ENCODE measurements at places on chromosomes 4 and X.

DNA sequence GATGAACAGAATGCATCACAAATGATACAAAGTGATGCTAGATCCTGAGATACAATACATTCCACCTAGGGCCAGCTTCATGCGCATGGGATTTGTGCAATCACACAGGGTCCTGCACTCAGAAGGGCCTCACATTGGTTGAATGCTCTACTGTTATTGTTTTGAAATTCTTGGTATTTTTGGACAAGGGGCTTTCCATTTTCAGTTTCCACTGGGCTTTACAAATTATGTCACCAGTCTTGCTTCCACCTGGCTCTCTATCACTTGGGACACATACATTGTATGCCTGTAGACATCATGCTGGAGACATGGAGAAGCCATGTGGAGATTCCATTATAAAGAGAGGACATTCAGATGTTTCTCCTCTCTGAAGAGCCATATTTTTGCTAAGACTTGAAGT lies 155.8 kb downstream of the NAA11 start:
- no peak for DNase-seq

- DNase-seq, result no peak
Observed at GRCh38 chr4:112214390-112215264, 17.0 kb upstream of the AP1AR start.

DNA sequence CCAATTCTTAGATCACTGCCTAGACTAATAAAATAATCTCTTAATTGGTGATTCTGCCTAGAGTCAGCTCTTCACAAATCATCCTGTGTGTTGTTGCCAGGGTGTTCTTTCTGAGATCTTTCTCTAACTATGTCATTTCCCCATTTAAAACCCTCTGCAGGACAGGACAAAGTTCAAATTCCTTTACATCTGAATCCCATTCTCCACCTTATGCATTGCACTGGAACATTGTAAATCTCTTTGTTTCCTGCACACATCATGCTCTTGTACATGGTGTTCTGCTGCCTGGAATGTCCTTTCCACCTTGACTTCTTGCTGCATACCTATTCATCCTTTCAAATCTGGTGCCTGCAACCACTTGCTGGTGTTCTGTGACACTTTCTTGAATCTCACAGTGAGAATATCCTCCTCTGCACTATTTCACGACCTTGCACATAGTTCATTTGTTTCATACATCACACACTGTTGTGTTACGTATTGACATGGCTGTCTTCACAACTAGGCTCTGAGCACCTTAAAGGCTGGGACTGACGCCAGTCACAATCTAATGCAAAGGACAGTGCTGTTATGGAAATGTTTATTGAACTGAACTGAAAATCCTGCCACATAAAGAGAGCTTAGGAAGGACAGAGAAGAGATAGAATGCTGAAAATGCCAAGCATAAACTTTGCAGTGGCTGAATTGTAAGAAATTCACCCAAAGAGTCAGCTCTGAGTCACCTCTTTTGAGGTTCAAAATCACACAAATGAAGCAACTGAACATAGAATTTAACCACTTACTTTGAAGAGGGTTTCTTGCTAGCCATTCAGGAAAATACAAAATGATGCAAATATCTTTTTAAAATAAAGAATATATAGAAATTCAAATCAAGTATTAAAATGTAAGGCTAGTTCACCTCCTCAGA lies 26.4 kb upstream of the SMIM14 start:
- no peak for DNase-seq

- no peak for DNase-seq
Observed at GRCh38 chr4:148196164-148196563, 246.1 kb downstream of the NR3C2 start.

- DNase-seq, result no peak
Observed at GRCh38 chr4:31787701-31788100, 1067.5 kb downstream of the PCDH7 start.

GRCh38 chrX:119606280-119607017 lies at the start of gene NKRF:
TSS of gene NKRF (minus strand) at chrX:119606424.
- peak; percentile 32 for DNase-seq

GRCh38 chrX:32395878-32396277 lies 815.5 kb downstream of the DMD start:
- DNase-seq, result no peak

DNA sequence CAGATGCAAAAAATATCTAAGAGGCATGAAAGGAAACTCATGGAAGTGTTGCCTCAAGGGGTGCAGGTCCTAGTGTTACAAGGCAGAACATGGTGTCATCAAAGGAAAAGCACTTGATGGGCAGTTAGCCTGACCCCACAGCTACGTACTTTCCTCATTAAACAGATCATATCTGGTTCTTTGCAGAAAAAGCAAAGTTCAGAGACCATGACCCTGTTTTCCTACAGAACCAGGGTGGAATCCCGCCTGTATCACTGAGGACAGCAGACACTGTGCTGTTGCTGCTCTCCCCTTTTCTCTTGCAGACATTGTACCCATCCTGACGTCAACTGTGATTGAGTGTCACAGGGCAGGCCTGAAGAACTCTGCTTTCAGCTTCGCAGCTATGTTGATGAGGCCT lies 91.7 kb downstream of the RFC1 start:
- DNase-seq, result no peak

DNA sequence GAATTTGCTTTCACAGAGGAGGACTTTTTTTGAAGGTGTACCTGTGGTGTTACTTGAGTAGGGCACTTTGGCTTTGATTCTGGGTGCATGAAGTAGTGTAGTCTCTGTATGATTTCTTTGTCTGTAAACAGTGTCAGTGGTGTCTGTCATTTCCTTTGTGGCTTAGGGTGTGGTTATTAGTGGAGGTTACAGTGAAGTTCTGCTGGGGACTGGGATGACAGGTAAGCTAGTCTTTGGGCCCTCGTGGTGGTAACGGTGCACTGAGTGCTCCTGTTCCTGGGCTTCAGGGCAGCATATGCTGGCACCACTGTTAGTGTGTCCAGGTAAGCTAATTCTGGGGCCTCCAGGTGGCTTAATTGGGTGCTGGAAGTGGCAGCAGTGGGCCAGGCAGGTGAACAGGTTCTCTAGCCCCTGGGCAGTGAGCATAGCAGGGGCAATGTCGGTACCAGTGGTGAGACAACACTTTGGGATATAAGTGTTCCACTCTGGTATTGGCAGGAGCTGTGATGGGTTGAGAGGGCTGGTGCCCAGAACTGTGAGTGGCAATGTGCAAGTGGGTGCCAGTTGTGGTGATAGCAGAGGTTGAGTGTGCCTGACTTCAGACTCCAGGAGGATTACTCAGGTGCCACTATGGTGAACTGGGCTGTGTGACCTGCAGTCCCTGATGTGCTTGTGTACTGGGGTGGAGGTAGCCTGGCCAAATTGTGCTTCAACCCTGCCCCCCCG lies 26.0 kb upstream of the VSIG1 start:
- no peak for DNase-seq

GRCh38 chr4:166195101-166195500 lies 322.1 kb downstream of the TLL1 start:
- DNase-seq, result no peak

DNA sequence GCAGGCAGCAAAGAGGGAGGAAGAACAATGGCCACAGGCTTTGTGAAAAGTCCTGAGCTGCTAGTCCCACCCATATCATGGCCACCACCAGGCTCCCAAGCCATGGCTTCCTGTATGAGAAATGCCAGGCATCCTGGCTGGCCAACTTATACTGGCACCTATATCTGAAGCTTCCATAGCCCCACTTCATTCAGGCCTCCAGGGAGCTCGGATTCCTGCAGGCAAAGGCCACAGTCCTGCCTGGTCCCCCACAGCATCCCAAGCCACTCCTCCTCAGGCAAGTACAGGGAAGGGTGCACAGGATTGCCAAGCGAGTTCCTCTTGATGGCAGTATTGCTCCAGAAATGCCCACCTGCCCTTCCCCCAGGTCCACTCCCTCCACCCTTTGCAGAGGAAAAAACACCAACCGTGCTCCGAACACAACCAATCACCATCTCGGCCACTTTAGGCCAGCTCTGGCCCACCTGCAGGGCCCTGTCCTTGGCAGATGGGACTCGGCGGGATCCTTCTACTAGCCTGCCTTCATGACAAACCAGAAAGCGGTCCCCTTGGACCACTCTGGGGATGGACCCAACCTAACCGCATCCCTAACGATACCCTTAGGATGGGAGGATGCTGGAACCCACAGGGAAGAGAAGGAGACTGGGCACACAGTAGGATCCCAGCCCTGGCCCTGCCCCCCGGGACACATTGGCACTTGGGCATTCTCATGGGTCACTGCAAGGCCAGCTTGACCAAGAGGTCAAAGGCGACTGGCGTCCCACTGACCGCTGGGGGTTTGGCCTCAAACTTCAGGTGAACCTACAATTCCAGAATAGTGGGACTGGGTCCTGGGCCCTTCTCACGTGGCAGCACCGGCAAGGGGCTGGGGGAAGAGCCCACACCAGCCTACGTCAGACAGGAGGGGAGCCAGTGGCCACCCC lies 220.4 kb upstream of the AGTR2 start:
- DNase-seq, result no peak

- no peak for DNase-seq
Observed at GRCh38 chr4:103012551-103012950, 7.0 kb downstream of the SLC9B1 start.

GRCh38 chrX:139202742-139203420 lies 327.7 kb upstream of the F9 start:
- no peak for DNase-seq

GRCh38 chr4:184937745-184938144 lies 80.5 kb upstream of the HELT start:
- no peak for DNase-seq

DNA sequence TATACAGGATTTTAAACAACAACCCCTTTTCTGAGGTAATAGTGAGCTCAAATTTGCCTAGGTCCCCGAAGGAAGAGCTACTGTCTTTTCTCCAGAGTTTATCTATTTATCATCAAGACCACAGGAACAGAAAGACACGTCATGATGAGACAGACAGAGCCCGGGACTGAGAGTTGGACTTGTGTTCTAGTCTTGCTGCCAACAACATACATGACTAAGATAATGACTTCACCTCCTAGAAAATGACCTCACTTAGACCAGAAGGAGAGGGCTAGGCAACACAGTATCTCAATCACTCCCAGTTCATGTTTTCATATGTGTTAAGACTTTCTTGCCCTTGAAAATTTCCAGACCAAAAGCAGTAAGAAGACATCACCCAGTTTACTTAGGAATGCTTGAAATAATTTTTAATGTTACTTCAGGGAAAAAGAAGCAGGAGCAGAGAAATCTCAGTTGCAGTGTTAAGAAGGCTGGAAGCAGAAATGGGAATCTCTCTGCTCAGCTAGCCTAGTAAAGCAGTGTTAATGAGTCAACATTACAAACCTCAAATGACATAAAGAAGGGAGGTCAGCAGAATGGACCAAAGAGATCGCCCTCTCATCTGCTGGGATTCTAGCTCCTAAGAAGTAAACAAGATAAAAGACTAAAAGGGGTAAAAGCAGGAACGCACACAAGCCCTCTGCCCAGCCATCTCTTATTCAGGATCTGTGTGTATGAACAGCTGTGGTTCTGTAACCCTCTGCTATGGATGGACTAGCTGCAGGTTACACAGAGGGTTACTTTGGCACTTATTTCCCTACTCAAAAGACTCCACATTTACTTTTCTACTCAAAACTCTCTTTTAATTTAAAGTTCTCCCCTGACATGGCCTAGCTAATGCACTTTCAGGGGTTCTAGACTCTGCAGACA lies 24.8 kb downstream of the PDGFC start:
- DNase-seq, result no peak

DNA sequence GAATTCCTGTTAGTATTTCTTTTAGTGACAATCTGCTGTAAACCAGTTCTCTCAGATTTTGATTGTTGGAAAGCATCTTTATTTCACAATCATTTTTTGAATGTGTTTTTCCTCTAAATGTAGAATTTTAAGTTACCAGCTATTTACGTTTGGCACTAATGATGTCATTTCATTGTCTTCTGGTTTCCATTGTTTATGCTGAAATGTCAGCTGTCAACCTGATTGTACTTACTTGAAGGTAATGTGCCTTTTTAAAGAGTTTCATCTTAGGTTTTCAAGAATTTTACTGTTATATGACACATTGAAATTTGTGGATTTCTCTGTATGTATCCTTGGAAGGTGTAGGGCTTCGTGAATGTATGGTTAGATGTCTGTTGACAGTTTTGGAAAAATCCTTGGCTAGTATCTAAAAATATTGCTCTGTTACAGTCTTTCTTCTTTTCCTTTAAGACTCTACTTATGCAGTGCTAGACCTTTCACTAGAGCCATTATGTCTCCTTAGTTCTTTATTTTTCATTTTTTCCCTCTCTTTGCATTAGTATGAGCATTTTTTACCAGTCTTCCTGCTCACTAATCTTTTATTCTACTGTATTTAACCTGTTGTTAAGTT lies 30.4 kb downstream of the SMAD1 start:
- DNase-seq, result no peak

GRCh38 chr4:20700007-20700761 lies at the start of gene PACRGL:
TSS of gene PACRGL (plus strand) at chr4:20700458. CDS start at chr4:20704482, 4,024 bp downstream.
- DNase-seq, result peak; percentile 62

DNA sequence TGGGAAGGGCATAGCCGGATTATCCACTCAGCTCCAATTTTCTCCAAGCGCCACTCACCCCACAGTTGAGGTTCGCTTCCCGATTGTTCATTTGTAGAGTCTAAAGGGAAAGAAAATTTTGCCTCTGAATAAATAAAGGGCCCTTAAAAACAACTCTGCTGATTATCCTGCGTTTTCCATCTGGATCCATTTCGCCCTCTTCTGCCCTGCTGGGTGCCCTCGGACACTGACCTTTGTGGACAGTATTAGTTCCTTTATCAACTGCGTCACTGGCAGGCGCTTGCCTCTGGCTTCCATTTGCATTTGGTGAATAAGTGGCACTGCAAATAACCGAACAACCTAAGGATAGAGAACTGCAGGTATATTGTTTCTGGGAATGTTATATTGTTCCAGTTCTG lies 10.1 kb downstream of the GSX2 start:
- DNase-seq, result no peak

DNA sequence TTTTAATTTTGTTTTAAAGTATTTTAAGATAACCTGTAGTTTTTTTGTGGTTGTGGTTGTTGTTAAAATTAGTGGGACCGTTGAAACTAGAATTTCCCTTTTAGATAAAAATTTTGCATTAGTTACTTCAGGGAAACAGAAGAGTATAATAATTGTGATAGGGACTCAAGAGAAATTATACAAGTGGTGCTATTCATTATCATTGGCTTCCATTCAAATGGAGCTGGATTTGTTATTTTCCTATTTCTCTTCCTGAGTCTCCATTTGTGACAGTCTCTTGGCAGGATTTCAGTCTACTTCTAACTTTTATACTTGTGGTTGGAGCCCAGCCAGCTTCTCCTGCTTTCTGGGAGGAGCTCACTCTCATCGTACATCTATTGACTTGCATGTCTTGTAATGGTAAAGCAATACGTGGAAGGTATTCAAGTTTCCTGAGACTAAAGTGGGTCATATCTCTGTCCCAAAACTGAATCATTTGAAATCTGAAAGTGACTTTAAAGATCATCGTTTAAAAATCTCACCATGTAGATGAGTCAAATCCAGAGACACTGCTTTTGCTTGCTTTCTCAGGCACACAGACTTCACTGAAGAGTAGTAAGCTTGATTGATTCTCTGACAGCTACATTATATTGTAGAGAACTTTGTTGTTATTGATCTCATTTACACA lies 155.8 kb downstream of the RPA4 start:
- no peak for DNase-seq

DNA sequence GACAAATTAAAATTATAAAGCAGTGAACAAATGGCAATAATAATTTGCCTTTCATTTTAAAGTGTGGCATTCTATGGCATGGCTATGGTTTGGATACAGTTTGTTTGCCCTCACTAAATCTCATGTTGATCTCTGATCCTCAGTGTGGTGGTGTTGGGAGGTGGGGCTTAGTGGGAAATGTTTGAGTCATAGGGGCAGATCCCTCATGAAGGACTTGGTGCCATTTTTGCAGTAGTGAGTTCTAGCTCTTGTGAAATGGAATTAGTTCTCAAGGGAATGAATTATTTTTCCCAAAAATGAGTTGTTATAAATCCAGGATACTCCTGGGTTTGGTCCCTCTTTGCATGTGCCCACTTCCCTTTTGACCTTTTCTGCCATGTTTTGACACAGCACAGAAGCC lies 181.4 kb downstream of the AMELX start:
- no peak for DNase-seq

Measured in esophagus squamous epithelium (tissue), 5 donors.